ENCODE measurements at places on chromosomes 5 and 9.

GRCh38 chr9:124510650-124511425, 3.6 kb upstream of the NR5A1 start:
- no peak for DNase-seq

- DNase-seq: no peak
Measured at GRCh38 chr5:151078490-151079262, 2.2 kb downstream of the TNIP1 start.

GRCh38 chr5:151493665-151494064, 46.3 kb downstream of the SLC36A1 start:
- no peak for DNase-seq

DNA sequence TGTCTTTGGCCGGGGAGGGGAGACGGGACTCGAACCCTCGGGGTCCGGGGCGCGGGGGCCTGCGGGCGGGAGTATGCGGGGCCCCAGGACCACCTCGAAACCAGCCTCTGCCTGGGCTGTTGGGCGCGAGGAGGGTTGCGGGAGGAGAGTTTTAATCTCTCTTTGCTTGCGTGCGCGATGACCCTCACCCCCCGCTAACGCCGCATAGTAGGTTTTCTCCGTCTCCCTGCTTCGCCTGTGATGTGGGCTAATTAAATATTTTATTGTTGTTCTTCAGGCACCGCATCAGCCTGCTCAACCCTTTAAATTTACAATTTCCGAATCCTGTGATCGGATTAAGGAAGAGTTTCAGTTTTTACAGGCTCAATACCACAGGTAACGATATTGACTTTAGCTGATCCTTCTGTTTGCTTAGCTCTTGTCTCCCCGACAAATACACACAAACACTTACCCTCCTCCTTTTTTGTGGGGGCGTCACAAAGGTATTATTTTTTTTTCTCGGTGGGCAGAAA, 1.7 kb downstream of the TLE4 start:
- no peak for DNase-seq
